GM10248 (cell line): ENCODE measurements at places on chromosomes 7 and 10.

GRCh38 chr10:17003151-17003550, 126.5 kb downstream of the CUBN start:
- DNase-seq = no peak

DNA sequence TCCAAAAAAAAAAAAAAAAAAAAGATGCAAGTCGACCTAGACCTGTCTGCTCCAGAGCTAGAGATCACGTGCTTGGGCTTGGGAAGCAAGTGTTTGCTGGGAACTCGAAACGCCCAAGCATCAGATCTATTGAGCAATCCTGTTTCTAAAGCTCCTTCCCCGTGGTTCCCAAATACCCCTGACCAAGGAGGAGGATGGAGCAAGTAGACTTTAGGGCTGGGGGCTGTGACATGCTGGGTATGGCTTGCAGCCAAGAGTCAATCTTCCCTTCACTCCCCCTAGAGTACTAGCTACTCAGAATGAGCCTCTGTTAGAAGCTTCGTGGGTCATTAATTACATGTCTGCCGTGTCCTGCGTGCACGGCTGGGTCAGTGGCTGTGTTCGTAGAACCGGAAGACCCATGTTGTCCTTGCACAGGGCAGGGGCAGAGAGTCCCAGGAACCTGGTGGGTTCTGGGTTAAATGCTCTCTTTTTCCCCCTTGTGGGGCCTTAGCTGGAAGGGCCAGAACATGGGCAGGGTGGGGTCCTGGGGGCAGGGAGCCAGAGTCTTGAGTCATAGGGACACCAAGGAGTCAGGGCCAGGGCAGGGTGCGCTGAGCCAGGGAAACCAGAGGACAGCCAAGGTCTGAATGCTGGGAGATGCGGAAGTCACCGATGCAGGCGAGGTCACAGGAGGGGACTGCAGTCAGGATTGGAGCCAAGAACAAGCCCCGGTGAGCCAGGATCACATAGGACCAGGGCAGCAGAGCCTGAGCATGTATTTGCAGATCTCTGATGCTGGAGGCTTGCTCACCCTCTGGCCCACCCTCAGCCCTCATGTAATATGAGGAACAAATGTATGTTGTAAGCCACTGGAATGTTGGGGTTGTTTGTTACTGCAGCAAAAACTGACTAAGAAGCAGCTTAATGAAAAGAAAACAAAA, 34.6 kb upstream of the TPST1 start:
- DNase-seq = no peak

GRCh38 chr7:99446096-99446495, 7.4 kb downstream of the CPSF4 start:
- DNase-seq = no peak

DNA sequence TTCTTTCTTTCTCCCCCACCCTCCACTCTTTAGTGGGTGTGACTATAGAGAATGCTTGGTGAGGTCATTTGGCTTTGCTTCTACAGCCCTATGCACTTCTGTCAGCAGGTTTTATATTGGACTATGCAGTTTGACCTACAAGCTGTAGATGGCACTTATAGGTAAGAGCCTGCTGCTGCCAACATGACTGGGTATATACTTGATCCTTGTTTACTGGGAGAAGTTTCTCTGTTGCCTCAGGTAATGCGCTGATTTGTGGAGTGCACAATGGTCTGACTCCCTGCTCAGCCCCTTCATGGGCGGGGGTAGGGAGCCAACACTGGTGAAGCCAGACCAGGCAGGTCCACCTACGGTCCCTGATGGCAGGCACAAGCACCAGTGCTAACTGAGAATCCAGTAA, 33.7 kb upstream of the C7orf33 start:
- no peak for DNase-seq

- DNase-seq = no peak
Measured at GRCh38 chr7:52876402-52876801, 159.0 kb upstream of the POM121L12 start.

DNA sequence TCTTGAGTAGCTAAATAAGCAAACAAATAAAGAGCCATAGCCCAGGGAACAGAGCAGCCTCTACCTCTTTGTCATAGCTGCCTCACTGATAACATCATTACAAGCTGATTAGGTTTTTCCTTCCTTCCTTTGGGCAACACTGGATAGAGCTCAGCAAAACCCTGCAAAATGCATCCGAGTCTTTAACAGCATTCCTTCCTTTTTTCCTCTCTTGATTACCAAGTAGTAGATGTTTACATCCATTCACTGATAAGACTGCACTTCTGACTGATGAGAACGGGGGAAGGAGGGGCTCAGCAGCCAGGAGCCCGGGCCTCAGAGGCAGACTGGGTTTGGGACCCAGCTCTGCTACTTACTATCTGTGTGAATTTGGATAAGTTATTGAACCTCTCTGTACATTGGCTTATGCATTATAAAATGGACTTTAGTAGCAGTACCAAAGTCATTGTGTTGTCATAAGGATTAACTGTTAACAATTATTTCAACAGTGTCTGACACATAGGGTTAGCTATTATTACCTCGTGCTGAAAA, 214.2 kb downstream of the ANK3 start:
- DNase-seq = no peak

DNA sequence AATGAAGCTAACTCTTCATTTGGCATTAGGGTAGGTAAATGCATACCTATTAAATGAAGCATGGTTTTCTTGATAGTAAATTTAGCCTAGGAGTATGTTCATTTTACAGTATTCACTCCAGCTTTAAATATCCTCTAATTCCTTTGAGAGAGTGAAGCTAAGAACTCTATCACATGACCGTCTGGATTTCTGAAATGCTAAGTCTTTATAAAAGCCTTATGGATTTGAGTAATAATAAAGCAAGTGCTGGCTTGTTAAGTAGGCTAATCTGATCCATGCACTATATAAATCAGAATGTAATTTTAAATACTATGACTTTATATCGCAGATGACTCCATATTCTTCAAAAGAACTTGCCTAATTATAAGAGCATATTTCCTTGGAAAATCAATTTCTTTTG, 64.8 kb downstream of the REEP3 start:
- no peak for DNase-seq

DNA sequence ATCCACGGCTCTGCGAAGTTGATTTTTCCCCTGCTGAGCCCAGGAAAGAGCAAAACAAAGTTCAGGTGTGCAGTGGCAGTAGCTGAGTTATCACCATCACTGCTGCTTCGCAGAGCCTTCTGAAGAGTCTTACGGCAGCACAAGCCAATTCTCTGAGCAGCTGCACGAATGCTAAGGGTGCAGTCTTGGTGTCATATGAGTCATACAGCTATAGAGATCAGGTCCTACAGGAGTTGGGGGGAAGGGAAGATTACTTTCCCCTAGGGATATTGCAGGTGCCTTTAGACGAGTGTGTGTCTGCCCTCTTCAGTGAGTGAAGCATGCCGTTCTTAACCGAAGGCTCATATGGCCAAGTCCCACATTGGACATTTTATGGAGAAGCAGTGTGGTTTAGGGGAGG, 227.8 kb downstream of the CELF2 start:
- DNase-seq = peak; percentile 54

DNA sequence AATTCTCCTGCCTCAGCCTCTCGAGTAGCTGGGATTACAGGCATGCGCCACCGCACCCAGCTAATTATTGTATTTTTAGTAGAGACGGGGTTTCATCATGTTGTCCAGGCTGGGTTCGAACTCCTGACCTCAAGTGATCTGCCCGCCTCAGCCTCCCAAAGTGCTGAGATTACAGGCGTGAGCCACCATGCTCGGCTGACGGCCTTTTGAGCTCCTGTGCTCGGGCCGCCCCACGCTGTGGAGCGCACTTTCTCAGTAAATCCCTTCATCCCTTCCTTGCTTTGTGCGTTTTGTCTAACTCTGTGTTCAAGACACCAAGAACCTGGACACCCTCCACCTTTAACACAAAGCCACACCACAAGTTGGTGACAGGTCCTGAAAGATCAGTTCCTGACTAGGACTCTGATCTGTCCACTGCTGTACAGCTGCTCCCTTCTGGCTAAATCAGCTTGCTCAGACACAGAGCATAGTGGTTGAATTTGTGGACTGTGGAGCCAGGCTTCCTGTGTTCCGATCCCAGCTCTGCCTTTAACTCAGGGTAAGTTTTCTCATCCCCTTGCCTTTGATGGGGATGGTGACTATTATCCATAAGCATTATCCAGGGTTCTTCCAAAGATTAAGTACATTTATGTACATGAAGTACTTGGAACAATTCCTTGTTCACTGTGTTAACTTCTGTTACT, 20.1 kb downstream of the CHST3 start:
- no peak for DNase-seq

DNA sequence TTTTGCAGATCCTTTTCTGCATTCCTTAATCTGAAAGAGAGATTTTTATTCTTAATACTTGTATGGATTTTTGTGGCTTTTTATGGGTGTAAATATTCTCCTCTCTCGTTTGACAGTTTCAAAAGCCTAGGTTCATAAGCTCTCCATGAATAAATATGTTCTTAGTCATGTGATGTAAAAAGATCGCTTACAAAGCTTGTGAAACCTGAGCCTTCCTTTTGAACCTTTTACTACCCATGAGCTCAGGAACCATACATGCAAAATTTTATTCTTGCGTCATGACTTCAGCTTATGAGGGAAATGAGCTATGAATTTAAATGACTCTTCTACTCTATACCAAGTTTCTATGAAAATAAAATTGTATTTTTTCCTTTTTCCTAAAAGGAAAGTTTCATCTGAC, 98.7 kb downstream of the POLL start:
- DNase-seq = no peak

- DNase-seq = peak; percentile 65
Measured at GRCh38 chr10:113854761-113855588, 514 bp downstream of the NHLRC2 start.

GRCh38 chr7:2735744-2736143, 47.7 kb downstream of the AMZ1 start:
- no peak for DNase-seq

DNA sequence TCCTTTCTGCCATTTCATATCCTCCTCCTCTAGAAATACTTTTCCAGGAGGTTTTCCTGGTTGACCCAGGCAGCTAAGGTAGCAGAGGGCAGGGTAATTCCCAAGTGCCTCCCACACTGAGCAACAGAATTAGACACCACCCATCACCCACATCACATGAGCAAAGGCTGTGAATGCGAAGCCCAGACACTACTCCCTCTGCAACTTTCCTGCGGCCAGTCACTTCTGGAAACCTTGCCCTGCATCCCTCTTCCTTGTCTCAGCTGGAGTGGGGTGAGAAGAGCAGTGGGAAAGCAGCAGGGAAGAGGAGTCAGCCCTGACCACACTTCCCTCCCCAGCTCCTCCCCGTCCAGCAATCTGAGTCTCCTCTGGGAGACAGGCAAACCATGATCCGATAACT, 15.2 kb downstream of the TMEM176B start:
- DNase-seq = no peak

GRCh38 chr10:3538656-3539531, 246.1 kb downstream of the KLF6 start:
- DNase-seq = no peak

DNA sequence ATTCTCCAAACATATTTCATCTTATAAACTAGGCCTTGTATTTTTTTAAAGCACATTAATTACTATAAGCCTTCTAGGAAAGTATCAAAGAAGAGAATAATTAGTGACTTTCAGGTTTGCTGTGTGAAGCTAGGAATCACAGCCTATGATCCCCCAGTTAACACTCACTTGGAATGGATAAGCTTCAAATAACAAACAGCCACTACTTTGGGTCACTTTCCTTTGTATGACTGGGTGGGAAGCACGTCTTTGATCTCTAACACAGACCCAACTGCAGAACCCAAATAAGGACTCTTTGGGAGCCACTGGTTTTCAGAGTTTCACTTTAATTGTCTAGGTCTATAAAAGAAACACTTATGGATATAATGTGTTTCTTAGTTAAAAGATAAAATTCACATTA, 769.3 kb downstream of the MAGI2 start:
- no peak for DNase-seq

DNA sequence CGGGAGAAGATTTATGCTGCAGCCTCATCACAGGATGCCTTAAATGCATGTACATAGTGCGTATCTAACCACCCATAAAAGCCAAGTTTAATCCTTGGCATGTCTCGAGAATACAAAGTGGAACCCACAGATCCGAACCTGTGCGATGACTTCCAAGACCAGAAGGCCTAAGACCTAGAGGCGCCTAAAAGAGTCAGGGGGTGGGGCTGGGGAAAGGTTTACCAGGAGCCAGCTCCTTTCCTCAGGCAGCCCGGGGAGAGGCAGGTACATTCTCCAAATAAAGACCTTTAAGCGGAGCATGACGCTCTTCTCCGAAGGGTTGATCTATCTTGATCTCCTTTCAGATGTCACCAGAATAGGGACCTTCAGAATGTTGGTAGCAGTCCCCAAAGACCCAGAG, 9.7 kb downstream of the SP8 start:
- no peak for DNase-seq

GRCh38 chr10:73263693-73264347, 11.4 kb upstream of the MRPS16 start:
- DNase-seq = no peak

DNA sequence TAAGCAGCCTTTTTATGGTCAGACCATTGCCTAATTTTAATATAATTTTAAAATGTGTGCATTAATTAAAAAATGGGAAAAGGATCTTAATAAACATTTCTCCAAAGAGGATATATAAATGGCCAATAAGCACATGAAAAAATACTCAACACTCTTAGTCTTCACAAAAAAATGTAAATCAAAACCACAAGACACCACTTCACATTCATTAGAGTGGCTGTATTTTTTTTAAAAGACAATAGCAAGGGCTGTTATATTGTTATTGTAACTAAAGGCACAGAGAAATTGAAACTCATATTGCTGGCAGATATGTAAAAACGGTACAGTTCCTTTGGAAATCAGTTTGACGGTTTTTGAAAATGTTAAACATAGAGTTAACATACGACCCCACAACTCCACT, 3.2 kb upstream of the CROT start:
- no peak for DNase-seq

GRCh38 chr10:6877722-6878392, 297.8 kb upstream of the PRKCQ start:
- DNase-seq = no peak

GRCh38 chr10:117721873-117722272, 179.3 kb downstream of the EMX2 start:
- no peak for DNase-seq

DNA sequence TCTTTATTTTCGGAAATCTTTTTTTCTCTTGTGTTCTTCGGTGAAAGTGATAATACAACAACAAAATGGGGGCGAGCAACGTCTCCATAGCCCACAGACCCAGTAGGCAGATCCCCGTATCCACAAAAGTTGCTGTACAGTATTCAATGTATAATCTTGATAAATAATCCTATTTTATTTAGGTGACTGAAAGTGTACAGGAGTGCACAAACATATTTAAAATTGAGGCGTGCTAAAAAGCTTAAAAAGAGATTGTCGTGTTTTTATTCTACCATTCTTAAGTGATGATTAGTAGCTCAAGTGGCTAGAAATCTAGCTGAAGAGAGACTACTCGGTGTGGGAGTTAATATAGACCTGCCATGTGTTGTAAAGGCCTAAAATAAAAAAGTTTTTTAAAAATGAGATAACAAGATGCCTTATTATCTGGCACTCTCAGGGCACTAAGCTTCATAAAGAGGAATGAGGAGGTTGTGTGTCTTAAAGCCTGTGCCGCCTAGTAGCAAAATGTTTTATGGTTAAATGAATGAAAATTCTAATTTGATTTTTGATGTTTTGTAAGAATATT, 1.6 kb downstream of the CAPZA2 start:
- DNase-seq = no peak
